ENCODE measurements at places on chromosomes 7 and 10.

DNA sequence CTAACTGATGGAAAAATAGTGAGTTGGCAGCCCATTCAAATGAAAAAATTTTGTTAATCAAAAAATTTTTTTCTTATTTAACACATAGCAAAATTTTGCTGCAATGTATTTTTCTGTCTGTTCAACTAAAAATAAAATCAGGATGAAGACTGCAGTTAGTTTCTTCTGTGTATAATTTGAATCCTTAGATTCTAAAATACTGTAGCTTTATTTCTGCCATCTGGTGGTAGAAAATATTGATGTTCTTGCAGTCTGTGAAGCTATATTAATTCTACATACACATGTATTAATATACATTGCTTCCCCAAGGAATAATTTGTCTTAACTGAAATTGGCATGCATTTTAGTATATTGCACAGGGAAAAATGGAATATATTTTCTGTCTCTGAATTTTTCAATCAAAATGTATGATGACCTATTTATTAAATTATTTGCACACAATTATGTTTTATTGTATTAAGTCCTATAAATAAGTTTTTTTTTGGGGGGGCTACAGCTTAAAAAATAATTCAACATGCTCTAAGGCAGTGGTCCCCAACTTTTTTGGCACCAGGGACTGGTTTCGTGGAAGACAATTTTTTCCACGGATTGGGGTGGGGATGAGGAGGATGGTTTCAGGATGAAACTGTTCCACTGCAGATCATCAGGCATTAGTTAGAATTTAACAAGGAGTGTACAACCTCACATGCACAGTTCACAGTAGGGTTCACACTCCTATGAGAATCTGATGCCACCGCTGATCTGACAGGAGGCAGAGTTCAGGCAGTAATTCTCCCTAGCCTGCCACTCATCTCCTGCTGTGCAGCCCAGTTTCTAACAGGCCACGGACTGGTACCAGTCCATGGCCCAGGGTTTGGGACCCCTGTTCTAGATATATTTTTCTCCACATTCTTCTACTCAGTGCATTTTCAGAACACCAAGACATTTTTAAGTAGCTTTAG is 119.4 kb downstream of the GNAT3 start:
- peak; percentile 21 for DNase-seq

GRCh38 chr7:1861799-1862458 is 191.9 kb downstream of the ELFN1 start:
- DNase-seq: no peak

GRCh38 chr7:140863184-140863583 is 61.5 kb downstream of the BRAF start:
- no peak for DNase-seq

- no peak for DNase-seq
These were observed 350.3 kb upstream of the POT1 start for GRCh38 chr7:125279961-125280360.

- no peak for DNase-seq
These were observed 23.6 kb upstream of the ING3 start for GRCh38 chr7:120926943-120927346.

DNA sequence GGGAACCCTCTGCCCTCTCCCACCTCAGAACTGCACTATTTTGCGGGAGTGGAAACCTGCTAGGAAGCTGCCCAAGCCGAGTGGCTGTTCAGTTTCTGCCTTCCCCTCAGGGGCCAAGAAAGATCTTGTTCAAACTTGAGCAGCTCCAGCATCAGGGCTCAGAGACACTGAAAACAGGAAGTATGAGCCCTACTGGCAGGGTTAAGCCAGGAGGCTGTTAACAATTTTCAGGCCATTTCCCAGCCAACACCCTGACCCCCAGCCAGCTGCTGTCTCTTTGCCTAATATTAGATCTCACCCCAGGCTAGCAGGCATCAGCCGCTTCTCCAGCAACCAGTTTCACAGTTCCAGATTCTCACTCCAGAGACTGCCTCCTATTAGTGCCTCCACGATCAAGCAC is 9.2 kb downstream of the PLAU start:
- peak; percentile 70 for DNase-seq

DNA sequence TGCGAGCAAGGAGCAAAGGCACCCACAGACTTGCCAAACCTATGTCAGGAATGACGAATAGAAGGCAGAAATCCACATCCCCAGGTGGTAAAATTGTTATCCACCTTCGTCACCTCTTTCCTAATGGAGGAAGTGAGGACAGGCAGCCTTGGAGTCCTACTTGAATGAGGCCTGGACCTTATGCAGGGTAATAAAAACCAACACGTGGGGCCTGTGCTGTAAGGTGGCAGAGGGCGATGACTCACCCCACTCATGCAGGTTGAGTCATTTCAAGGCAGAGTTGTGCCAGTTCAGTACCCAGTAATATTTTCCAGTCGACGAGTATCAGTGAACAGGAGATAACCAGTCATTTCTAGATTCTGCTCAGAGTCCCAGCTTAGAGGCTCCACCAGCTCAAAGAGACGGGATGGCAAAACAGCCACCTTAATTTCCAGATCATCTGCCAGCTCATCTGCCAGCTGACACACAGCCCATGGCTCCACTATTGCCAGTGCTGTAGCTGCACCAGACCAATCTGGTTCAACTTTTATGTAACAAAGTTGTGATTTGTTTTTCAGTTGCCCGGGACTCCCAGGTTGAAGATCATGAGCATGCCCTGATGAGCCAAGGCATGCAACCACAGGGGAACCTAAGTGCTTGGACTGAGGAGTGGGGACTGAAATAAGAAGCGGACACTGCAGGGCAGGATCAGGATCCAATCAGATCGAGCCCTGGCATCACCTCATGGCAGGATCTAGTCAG is 176.2 kb upstream of the ITGB1 start:
- peak; percentile 61 for DNase-seq

DNA sequence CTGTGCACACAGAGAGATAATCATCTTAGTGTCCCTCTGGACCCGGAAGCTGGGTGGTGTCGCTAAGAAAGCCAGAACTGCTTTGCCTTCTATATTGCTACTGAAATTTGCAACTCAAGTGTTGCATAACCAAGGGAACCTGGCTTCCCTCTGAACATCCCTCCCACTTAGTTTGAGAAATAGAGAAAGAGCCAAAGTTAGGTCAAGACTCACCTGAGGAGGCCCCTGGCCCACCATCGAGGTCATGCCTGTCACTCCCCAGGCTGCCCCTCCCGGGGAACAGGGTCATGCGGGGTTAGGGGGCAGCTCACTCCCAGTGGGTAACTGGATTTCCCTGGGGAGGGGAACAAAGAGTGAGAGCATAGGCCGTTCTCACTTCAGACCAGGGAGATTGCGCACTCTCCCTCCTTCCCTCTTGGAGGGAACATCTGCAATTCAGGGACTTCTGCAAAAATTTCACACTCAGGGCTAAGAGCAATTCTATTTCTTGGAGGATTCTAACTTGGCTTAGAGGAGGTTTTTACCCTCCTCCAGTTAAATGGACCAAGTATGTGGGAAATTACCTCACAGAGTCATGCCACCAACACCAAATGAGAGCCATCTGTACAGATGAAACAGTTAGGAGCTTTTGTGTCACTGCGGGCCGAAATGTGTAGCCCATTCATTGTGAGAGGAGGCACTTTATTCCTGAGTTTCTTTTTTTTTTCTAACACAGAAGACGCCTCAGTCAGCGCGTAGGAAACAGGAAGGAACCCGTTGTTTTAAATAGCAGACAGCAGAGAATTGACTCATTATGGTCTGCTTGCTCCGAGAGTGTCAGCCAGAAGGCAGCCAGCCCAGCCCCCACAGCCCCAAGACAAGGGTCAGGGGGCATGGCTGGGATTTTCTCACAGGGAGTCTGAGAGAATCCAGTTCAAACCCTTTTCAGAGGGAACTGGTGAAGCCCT is 221.3 kb downstream of the ARHGAP12 start:
- peak; percentile 75 for DNase-seq

DNA sequence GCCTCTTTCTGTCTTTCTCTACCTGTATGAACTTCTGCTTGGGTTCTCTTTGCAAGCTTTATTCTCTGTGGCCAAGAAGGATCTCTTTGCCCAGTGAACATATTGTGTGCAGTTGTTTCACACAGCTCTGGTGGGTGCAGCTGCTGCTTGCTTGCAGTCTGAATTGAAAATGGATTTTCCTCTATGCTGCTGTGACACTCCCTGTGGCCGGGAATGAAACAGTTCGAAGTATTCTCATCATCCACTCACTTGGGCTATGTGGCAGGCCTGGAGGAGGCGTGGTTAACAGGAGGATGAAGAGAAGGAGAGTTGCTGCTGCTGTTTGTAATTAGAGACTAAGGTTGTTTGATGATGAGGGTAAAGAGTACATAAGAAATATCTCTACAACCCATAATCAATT is 28.4 kb upstream of the ITGA8 start:
- DNase-seq: peak; percentile 14

GRCh38 chr7:43470110-43470509 is 112.8 kb upstream of the STK17A start:
- DNase-seq: no peak

DNA sequence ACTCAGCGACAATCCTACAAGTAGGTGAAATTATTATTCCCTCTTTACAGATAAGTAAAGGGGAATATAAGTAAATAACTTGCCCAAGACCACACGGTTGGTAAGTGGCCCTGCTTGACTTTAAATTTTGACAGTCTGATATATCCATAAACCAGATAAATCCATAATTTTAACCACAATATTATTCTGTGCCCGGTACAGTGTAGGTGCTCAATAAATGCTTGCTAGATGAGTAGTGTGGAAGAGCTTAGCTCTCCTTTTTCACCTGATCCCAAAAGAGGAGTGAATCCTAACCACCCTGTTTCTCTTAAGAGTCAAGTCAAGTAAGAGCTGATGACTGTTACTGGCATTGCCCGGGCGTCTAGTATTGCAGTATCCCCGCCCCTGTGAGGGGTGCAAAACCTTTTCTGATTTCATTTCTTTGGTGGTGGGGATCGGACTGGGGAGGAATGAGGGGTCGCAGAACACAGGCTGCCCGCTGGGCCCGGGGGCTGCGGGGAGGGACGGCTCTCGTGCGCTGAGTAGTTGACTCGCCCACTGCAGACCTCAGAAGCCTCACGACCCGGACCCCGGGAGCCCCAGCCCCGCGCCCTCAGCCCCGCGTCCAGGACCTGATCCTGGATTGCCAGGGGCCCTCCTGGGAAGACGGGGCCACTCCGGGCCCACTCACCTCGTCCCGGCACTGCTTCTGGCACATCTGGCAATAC is 490 bp downstream of the KIN start:
- peak; percentile 33 for DNase-seq

GRCh38 chr10:102673819-102674511 is 29.7 kb downstream of the TRIM8 start:
- DNase-seq: peak; percentile 71

GRCh38 chr10:34507217-34507616 is 307.9 kb downstream of the PARD3 start:
- DNase-seq: no peak

- DNase-seq: no peak
These were observed 199.0 kb downstream of the PTEN start for GRCh38 chr10:88062385-88062784.

GRCh38 chr7:116165717-116166116 is 44.6 kb upstream of the TES start:
- no peak for DNase-seq

DNA sequence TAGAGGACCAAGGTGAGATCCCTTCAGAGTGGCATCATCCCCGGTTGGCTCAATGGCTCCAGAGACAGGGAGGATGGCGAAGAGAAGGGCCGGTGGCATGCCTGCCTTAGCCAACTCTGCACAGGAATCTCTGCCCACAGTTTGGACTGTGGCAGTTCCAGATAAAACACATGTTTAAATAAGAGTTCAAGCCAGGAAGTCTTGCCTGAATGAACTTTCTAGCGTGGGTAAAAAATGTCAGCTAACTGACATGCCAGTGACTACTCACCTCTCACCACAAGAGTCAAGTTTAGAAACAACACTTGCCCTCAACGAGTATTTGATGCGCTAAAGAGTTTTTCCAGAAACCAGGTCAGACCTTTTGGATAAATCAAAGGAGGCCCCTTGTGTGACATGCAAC is 3.0 kb downstream of the NOD1 start:
- DNase-seq: no peak

DNA sequence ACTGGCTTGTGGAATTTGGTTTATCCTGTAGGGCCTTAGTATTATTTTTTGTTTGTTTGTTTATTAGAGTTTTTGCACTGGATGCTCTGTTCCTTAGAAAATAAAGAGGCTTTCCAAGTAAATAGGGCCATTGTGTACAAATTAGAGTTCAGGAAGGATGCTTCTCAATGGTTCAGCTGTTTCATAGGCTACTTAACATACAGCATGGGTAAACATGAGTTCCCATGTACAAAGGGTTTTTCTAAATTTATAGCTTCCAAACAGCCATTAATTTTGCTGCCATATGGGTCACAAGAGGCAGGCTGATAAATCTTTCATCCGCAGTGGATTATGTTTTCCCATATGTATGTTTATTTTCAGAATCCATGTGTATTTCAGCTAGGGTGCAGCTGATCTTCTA is 121.6 kb upstream of the WDR11 start:
- no peak for DNase-seq

- no peak for DNase-seq
These were observed 38.8 kb upstream of the MYL10 start for GRCh38 chr7:101667920-101668319.

GRCh38 chr7:23490357-23491135 is 20.3 kb upstream of the IGF2BP3 start:
- peak; percentile 64 for DNase-seq

GRCh38 chr7:132697003-132697402 is 120.7 kb upstream of the PLXNA4 start:
- DNase-seq: no peak

DNA sequence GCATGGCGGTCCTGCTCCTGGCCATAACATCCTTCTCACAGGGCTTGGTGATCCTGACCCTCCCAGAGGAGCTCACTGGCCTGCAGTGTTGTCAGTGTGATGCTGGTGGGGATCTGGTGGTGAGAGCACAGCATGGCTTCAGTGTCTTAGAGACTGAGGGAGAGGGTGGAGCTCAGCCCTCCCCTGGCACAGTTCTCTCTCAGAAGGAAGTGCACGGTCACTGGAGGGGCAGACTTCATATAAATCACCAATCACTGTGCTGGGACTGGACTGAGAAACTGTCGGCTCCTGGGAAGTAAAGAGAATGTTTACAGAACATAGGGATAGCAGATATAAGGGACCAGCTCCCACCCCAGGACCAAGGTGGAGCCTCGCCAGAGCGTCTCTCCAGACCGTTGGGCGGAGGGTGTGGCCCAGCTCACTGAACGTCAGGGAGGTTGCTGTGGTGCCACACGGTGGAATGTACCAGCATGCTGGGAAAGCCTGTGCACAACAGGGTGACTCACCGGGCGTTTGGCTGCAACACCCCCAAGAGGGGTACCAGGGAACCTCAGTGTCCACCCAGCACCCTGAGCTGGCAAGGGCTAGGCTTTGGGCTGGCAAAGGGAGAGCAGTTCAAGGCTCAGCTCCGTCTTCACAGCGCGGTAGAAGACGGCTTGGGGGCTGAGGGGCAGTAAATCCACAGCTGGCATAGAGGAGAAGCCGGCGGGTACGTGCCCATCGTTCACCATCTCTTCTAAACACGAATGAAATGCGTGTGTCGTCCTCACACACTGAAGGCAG is 8.8 kb upstream of the GET4 start:
- peak; percentile 82 for DNase-seq

- DNase-seq: no peak
These were observed 6.6 kb downstream of the SFRP5 start for GRCh38 chr10:97765201-97765600.
